ENCODE measurements at places on chromosomes 4 and X.
A peak's percentile ranks its signal among the peaks of the same experiment; 100 is the strongest.

DNA sequence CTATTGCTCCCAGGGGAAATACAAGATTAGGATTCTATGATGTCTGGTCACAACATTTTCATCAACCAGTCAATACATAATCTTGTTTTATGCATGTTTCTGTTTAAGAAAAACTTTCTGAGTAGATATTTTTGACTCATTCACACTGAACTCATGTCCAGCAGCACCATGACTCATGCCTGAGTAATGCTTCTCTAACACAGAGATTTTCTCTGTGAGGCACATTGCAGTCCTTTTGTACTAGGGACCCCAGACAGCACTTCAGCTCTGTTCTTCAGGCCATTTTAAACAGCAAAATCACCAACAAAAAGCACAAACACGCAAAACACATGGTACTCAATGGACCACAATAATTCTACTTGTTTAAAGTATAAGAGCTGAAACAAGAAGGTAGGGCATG, 83.6 kb downstream of the MXRA5 start:
- peak; percentile 86 for DNase-seq

GRCh38 chr4:7420661-7421040, 14.1 kb downstream of the PSAPL1 start:
- no peak for DNase-seq

- DNase-seq: no peak
Measured at GRCh38 chr4:8694226-8694625, 101.7 kb downstream of the CPZ start.

DNA sequence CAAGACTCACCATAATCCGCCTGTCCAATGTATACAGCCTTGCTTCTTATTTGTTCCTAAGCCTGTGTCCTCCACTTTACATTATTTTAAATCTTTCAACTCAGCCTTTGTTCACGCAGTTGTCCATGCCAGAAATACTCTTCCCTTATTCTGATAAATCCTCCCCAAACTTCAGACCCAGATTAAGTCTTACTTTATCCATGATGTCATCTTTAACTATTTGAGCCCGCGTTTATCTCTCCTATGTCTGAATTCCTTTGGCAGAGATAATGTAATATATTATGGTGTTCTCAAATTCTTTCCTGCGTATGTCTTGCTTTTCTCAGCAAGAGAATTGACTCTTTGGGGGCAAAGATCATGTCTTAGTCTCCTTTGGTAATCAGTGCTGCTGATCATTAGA, 129.6 kb downstream of the LUZP4 start:
- no peak for DNase-seq

- no peak for DNase-seq
Measured at GRCh38 chr4:74548561-74548960, 103.6 kb downstream of the AREG start.
